ENCODE measurements at places on chromosomes 1 and 21.

GRCh38 chr1:15262706-15263105 is 15.7 kb downstream of the FHAD1 start:
- no peak for DNase-seq

DNA sequence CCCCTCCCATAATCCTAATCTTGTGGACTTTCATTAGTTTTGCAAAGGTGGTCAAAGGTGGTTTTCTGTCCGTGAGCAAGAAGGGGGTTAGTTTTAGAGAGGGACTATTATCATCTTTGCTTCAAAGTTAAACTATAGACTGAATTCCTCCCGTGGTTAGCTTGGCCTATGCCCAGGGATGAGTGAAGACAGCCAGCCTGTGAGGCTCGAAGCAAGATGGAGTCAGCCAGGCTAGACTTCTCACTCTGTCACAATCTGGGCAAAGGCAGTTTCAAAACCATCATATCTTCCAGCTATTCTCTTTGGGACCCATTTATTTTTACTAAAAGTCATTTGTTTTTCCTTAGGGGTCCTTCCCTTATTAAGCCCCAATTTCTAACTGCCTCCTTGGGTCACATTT is 12.9 kb upstream of the ENO1 start:
- no peak for DNase-seq

DNA sequence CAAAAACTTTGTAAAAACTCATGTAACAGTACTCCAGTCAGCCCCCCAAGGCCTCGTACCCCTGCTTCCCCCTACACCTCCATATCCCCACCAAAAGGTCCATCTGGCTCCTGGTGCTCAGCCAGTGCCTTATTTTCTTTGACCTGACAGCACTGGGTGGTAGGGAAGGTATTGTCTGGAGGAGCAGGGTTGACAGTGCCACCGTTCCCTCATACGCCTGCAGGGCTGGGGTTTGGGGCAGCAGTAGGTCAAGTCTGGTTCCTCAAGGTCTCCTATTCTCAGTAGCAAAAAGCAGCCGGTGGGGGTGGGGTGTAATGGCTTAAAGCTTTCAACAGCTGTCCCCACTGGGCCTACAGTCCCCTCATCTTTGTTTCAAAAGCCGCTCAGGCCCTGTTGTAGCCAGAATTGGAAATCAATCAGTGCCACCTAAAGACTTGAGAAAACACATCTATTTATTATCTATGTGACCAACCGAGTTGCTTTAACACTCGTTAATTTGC is 25.3 kb upstream of the TTF2 start:
- DNase-seq: no peak

DNA sequence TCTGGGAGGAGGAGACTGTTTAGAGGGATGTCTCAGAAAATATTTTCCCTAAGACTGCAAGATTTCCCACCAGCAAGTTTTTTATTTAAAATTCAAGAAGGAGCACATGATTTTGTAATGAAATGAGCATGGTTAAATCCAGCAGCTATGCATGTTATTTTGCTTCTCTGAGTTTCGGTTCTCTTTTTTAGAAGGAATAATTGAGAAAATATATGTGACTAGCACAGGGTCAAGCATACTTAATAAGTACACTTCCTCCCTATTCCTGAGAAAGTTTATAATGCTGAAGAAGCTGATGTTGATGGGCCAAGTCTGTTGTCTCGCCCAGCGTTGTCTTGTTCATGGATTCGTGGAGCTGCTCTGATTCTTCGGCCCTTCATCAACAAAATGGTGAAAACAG is 51.2 kb downstream of the EXO1 start:
- DNase-seq: no peak

DNA sequence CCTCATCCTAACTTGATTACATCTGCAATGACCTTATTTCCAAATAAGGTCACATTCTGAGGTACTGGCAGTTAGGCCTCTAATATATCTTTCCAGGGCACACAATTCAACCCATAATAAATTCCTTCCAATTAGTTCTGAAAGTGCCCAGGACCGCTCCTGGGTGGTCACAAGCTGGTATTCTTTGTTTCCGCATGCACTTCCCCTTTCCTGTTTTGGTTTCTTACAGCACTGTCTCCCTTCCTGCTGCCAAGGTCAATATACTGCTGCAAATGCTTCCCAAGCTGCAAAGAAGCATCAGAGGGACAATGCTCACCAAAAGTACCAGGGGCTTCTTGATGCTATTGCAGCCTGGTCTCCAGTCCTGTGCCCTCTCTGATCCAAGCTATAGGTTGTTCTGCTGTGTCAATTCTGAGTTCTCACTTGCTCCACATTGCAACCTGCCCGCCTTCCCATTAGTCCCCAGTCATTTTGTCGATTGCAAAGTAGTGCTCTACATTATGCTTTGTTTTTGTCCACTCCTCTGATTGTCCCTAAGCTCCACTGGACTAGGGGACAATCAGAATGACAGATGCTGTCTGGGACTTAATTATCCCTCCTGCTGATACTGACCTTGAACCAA is 13.9 kb upstream of the XPR1 start:
- DNase-seq: no peak

DNA sequence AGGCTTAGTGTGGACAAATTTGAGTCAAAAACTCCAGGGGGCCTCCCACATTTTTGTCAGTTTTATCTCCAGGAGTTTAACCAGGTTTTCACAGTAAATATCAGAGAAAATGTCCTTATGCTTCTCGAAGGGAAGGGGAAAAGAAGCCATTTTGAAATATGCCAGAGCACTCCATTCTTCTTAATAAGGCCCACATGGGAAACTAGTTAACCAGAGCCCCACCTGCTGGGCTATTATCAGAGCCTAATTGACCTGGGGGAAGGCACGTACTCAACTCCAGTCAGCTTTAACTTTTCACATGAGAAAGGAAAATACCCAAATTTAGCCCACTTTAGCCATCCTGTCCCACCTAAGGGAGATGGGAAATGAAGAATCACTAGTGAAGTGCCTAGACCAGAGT is 296.3 kb downstream of the PTBP2 start:
- DNase-seq: no peak

- DNase-seq: no peak
These were observed 59.1 kb downstream of the FOXO6 start for GRCh38 chr1:41420351-41420750.

DNA sequence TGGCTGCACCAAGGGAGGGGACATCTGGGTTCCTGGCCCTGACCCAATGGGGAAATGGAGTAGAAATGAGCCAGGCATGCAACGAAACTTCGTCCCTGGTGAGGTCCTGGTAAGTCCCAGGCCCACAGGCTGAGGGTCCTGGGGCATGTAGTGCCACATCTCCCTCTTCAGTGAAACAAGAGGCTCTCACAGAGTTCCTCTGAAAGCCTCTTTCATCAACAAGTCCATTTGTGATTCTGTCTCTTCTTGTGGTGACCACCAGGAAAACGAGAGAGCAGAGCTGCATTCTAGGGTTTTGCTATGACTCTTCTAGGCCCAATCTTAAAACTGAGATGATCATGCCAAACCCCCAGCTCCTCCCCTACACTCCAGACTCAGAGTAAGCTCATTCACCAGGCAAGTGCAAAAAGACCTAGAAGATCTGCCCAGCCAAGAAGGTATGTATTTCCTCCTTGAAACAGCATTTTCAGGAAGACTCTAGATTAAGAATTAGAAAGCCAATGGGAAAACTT is 24.3 kb upstream of the RNF220 start:
- DNase-seq: no peak

GRCh38 chr1:26848941-26849774 is 13.8 kb upstream of the SFN start:
- no peak for DNase-seq

DNA sequence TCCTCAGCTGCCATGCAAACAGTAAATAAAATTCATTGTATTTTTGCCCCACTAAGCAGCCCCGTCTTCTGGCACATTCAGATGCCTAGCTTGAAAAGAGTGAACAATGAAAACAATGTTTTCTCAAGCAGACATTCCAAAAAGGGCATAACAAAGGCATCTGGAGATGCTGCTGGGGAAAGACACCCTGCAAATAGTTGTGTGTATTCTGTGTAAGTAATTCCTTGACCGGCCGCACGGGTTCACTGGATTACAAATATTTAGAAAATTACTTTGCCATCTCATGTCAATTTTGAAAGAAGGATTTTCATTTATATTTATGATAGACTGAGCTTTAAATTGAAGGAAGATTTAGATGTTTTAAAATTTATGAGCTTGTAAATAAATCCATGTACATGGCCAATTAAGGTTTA is 142.2 kb downstream of the SLC45A1 start:
- DNase-seq: no peak

DNA sequence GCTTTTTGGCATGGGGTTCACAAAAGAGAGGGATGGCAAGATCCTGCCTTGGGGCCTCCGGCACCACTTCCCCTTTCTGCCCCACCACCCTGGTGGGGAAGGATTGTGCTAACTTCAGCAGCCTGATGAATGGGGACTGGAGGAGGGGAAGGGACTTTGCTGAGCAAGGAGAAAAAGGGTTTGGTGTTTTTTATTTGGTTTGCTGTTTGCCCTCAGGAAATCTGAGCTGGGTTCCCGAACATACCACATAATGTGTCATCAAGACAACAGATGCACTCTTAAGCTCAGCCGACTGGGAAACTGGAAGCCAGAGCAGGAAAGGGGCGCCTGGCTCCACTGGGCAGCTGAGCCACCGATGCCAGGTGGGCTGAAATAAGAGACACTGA is 19.8 kb downstream of the OLFML2B start:
- DNase-seq: no peak

DNA sequence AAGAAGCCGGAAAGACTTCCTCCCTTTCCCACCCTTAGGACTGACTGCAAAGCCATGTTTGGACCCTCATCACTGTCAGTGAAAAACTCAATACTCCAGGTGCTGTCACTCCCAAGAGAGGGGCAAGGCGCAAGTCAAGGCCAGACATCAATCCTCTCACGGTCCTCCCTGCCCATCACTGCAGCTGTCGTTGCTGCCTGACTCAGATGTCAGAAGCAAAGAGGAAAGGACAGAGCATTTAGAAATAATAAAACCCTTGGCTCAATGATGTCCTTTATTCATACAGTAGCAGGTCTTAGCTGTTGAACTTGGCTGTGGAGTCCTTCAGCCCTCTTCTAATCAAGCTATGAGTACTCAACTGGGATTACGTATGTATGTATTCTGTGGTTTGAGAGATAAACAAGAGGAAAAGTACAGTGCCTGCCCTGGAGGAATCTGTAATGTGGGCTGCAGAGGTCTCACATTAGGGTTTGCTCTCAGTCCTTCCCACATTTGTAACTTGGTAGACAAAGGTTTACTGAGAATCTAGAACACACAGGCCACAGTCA is 13.5 kb downstream of the SUSD4 start:
- no peak for DNase-seq

GRCh38 chr1:184536246-184536985 is 149.6 kb downstream of the C1orf21 start:
- no peak for DNase-seq

- DNase-seq: no peak
These were observed 201.5 kb downstream of the S1PR1 start for GRCh38 chr1:101438359-101438758.
